ENCODE measurements at places on chromosomes 5 and 9.
A peak's percentile ranks its signal among the peaks of the same experiment; 100 is the strongest.

DNA sequence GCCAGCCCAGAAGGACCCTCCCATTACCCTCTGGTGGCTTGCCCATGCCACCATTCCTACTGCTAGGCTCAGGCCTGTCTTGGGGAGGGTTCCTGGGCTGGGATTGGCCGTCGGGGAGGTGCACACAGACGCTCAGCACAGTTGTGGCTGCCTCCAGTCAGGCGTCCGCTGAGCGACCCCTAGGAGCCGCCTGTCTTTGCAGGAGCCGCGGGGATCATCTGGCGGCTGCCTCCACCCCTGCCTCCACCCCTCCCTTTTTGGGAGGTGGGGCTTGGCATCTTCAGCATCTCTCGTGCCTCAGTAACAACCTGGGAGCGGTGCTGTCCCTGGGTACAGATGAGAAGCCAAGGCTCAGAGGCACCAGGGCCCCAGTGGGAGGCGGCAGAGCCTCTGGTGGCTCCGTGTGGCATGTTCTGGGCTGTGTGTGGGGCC, 39.6 kb downstream of the RXRA start:
- peak; percentile 91 for DNase-seq

GRCh38 chr9:89637787-89638186, 33.0 kb downstream of the GADD45G start:
- DNase-seq = no peak

- DNase-seq = no peak
Measured at GRCh38 chr9:112836394-112836793, 54.3 kb downstream of the SLC46A2 start.

DNA sequence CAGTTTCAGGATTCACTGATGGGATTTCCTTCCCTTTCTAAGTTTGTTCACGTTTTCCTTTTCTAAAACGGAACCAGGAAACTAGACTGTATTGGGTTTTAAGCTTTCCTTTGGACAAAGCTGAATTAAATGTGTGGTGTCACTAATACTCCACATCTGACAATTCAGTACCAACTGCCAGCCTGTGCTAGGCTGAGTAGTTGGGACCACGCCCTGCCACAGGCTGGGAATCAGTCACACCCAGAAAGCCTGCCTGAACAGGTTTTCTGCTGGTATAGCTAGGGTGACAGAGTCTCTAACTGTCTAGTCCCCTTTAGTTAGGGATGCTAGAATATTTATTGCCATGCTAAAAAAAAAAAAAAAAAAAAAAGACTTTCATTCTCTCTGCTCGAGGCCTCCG, 15.6 kb downstream of the SPACA9 start:
- no peak for DNase-seq

DNA sequence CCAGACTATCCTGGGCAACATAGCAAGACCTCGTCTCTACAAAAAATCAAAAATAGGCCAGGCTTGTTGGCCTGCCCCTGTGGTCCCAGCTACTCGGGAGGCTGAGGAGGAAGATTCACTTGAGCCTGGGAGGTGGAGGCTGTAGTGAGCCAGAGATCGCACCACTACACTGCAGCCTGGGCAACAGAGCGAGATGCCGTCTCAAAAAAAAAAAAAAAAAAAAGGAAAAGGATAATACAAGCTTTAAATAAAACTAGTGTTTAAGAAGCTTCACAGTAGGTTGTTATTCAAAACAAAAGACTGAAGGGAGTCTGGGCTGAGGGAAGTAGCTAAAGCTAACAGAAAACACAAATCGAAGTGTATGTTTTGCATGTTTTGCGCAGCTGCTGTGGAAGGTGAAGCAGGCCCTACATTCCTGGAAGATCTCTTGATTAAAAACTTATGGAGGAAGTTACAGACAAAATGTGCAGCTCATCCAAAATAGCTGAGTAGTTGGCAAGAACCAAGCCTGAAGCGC, 581 bp upstream of the C9orf40 start:
- no peak for DNase-seq

GRCh38 chr5:152151940-152152339, 227.3 kb upstream of the GLRA1 start:
- no peak for DNase-seq

- DNase-seq = no peak
Measured at GRCh38 chr5:15835514-15835913, 335.5 kb downstream of the FBXL7 start.

DNA sequence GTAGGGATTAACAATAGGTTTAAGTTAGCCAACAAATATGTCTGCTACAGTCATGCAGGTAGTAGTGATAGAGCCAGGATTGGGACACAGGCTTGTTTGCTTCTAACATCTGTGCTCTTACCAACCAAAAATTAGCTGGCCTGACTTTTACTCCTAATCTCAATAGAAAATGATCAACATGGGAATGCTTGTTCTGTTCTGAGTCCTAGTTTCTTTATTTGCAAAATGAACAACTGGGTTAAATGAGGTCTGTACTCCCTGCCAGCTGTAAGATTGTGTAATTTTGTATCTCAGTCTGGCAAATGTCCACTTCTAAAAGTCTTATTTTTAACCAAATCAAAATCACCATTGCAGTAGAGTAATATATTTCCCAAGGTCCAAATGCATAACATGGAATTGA, 216.8 kb downstream of the NMUR2 start:
- no peak for DNase-seq

DNA sequence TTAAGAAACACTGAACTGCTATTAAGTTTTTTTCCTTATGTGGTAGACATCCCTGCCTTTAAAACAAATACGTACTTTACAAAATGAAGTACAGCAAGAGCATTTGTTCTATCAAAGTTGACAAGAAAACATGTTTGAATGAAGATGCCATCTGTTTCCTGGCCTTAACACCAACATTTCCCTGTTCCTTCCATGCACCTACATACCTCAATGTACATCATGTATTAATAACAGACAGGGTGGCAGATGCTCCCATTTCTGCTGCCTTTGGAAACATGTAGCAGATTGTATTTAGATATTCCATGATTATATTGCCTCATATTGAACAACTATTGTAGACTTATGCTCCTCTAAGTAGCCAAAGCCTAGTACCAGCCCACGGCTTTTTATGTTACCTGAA, 104.4 kb downstream of the PJA2 start:
- DNase-seq = peak; percentile 79

- no peak for DNase-seq
Measured at GRCh38 chr9:34502891-34503290, 19.9 kb downstream of the ENHO start.

DNA sequence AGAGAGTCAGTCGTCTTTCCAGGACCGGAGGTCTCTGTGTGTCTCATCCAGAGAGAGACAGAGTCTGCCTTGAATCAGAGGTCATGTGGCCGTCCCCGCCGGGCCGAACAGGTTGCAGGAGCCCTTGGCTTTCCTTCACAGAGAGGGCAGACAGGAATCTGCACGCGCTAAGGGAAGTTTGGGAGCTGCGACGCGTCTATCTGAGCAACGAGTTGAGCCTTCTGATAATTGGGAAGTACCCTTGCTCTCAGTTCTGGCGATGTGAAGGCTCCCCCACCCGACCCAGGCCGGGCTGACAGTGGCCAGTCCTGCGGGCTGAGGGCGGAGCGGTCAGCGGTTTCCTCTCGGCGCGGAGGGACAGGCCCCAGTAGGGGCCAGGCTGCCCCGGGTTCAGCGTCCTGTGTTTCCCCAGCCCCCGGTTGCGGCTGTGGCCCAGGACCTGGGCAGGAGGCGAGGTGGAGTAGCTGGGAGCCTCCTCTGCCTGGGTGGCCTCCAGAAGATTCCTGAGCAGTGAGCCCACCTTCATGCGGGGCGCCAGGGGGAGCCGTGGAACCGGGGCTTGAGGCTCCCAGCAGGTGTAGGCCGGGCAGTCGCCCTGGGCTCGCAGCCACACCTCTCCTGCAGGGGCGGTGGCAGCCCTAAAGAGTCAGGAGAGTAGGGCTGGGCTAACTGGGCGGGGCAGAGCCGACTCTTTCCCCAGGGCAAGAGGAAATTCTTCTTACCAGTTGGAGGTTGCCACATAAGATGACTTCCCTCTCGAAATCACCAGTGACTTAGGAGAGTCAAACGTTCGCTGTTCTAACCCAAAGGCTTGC, 13.9 kb downstream of the NR2F1 start:
- DNase-seq = no peak

- peak; percentile 12 for DNase-seq
Measured at GRCh38 chr5:92552206-92553160, 1028.5 kb downstream of the NR2F1-AS1 start.

DNA sequence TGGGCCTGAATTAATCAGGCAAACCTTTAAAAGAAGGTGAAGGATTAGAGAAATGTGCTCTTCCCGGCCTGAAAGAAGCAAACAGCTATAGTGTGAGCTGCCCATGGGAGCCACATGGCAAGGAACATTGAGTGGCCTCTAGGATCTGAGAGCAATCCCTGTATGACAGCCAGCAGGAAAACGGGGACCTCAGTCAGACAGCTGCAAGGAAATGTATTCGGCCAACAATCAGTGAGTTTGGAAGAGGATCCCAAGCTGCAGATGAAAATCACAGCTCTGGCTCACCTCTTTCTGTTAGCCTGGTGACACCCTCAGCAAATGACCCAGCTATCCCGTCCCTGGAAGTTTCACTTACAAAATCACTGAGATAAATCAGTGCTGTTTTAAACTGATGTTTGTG, 309.2 kb downstream of the SH3GL2 start:
- DNase-seq = no peak

DNA sequence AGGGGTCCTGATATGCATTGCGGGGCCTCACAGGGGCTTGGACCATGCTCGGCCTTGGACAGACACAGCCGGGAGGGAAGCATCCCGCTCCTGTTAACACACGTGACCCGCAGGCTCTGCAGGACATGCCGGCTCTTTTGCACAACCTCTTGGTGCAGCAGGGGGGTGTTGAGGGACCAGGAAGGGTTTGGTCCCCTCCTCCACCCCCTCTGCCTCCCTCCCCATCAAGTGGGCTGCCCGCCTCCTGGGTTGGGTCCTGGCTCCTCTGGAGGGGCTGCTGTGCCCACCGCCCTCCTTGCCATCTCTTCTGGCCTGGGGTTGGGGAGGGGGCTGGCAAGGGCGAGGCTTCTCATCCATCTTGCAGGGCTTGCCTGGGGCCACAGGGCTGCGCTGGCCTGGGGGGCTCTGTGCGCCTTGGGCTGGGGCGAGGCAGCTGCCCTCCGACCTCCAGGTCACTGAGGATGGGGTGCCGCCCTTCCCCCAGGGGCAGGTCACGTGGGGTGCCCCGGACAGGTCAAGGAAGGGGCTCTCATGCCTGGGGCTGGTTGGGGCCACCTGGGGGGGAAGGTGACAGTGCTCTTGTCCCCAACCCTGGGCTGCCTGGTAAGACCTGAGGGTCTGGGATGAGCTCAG, 16.8 kb upstream of the SLC9A3 start:
- DNase-seq = no peak

DNA sequence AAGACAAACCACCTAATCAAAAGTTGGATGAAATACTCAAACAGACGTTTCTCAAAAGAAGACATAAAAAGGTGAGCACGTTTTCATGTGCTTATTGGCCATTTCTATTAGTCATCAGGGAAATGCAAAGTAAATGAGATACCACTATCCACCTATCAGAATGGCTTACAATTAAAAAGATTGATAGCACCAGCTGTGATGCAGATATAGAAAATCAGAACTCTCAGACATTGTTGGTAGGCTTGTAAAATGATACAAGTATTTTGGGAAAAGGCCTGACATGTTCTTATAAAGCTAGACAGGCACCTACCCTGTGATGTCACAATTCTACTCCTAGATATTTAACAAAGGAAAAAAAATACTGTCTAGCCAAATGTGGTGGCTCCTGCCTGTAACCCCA, 44.0 kb upstream of the SLC30A5 start:
- no peak for DNase-seq

GRCh38 chr5:81292130-81292529, 9.3 kb upstream of the ZCCHC9 start:
- no peak for DNase-seq

DNA sequence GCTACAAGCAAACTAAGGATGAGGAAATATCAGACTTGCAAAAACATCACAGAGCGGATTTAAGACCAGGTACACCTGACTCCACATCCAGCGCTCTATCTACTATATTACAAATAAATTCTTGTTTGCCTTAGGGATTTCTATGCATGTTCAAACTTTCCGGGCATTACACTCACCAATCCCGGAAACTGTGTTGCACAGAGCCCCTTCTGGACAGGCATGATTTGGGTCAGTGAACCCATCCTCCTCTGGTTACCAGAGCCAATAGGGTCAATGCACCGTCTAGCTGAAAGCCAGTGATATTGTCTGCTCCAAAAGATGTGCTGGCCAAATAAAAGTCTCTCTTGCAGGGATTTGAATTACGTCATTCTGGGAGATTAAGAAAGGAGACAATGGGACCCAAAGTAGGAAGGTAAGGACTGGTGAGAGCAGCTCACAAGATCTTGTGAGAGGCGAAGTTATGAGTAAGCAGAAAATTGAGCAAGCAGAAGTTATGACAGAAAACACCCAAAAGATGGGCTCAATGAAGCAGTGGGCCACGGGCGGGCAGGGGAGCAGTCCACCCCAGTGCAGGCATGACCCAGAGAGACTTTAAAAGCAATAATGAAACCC, 155.8 kb upstream of the RAI14 start:
- no peak for DNase-seq

- no peak for DNase-seq
Measured at GRCh38 chr5:158456756-158457155, 597.8 kb upstream of the CLINT1 start.

GRCh38 chr9:6811436-6811835, 53.7 kb downstream of the KDM4C start:
- no peak for DNase-seq

DNA sequence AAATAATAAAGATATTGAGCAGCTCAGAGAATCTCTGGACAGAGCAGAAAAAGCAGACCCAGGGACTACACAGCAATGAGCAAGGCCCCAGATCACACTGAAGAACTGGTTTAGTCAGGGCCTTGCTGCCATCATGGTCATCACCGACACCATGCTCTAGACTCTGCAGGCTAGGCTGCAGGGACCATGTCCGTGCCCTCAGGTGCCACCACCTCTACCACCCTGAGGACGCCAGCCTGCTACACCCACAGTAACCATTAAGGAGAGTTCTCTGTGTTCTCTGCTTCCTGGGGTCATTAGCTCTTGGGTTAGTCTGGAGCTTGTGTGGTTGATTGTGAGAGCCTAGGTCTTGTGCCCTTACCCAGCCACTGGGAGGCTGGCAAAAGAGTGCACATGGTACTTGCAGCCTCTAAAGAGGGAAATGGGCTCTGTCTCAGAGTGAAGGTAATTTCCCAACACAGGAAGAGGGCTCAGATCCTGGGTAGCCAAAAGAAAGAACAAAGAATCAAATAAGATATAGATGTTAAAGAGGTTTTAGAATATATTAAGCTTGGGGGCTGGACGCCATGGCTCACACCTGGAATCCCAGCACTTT, 31.9 kb upstream of the JADE2 start:
- DNase-seq = no peak

- no peak for DNase-seq
Measured at GRCh38 chr5:3163626-3164025, 412.1 kb upstream of the IRX2 start.

- no peak for DNase-seq
Measured at GRCh38 chr5:69295088-69295754, 37.4 kb downstream of the CCDC125 start.
